ENCODE measurements at places on chromosomes 4 and X. TPM values are rescaled to one million over a fixed set of nuclear protein-coding genes. Genes with fewer than 3 reads are reported as not detected.

Gene HPGD
- total RNA-seq = 38.8 TPM

Gene ANXA10
- not detected for total RNA-seq

Gene USP27X
- 2.4 TPM for total RNA-seq

Gene TMPRSS11A
- total RNA-seq = 3.1 TPM

Gene GK
- 2.2 TPM for total RNA-seq

Gene FHIP1A
- 3.4 TPM for total RNA-seq

Gene CXCL11
- total RNA-seq = 0.96 TPM

Gene OPHN1
- 8.7 TPM for total RNA-seq

Gene S100P
- total RNA-seq = 5.3 TPM

Gene PPARGC1A
- total RNA-seq = 9.4 TPM

Gene IQSEC2
- 3.1 TPM for total RNA-seq

Gene SPANXN2
- not detected for total RNA-seq
